Stimulated activated CD4-positive, alpha-beta T cell treated with anti-CD3 and anti-CD28 coated beads, TNF-alpha, amount 100 ng/mL, for 24 hours (primary cell): ENCODE measurements at places on chromosomes 2 and 18.

GRCh38 chr2:233098618-233099017, 38.5 kb downstream of the INPP5D start:
- DNase-seq, result no peak

DNA sequence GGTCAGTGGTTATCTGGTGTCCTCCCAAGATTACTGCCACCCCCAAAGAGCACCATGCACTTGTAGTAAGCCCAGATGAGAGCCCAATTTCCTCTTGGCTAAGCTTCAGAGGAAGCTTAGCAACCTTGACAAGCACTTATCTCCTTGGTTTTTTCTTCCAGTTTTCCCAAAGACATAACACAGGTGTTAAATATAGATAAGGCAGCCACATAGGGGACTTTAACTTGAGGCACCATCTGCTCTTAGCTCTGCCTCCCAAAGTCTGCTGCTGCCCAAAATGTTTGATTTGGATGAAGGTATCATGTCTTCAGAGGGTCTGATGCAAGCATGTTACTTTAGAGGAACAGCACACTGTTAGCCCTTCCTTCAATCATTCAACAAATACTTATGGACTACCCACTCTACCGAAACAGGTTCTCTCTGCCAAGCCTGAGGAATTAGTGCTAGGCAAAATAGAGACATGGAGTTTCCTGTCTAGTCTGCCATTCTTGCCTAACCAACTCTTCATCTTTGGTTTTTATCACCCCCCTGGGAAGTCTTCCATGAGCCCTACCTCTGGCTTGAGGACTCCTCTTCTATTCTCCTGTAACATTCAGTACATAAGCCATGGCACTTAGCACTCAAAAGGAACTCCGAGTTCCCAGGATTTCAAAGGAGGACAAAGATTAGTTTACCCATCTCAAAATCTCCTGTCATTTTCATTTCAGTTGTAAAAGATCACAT, 73.7 kb downstream of the SP3 start:
- no peak for DNase-seq

DNA sequence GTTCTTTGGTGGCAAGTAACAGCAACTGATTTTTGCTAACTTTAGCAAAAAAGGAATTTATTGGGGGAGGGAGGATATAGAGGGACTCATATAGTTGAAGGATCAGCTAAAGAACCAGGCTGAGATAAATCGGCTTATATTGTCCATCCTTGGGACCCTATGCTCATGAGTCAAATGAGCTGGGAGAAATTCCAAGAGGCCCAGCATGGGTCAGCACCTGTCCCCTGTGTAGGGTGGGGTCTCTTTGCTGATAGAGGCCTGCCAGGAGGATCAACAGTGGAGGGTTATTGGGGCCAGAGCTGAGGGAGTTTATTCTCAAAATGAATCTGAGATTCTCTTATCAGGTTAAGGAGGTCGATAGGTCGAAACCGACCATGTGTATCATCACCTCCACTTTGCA, 97.2 kb downstream of the VAPA start:
- DNase-seq, result no peak

DNA sequence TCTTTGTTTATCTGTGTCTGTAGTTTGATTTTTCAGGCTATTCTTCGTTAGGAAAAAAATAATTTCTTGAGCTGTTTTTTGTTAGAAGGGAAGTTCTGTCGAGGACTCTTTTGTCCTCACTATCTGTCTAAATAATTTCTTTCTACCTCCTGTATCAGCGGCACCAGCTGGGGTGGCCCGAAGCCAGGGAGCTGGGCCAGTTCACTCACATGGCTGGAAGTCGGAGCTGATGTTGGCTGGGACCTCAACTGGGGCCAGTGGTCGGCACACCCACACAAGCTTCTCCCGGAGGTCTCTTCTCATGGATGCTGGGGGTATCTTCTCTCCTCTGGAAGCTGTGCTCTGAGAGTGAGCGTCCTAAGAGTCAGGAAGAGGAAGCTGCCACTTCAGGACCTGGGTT, 8.0 kb upstream of the PDIA6 start:
- no peak for DNase-seq

DNA sequence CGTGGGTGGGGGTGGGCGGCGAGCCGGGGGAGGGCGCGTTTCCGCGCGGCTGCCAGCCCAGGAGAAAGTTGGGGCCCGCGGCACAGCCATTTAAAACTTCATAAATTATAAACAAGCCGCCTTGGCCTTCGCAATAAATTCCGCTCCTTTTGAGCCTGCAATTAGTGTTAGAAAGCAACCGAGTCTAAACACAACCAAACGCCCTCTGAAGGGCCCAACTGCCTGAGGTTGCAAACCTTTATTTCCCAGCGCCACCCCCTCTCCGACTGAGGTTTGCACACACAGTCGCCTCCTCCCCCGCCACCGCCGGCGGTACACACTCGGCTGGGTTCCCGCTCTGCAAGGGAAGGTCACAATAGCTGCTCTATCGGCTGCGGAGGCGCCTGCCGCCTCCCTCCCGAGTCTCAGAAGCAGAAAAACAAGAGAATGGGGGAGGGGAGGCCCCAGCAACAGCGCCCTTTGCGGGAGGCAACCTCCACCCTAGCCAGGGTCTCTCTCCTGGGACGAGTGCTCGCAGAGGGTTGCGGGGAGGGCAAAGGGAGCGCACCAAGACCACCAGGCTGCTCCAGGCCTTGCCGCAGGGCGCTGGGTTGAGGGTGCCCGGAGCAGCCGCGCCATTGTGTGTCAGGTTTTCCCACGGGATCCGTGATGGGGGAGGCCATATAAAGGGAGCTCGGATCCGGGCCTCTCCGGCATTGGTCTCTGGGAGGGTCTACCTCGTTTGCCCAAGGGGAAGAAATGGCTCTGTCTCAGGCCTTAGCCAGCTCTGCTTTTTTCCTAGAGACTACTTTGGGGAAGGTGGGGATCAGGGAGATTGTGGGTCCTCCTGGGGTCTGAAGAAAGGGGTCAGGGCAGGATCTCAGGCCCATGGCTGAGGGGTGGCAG, 13.4 kb upstream of the HOXD1 start:
- no peak for DNase-seq

DNA sequence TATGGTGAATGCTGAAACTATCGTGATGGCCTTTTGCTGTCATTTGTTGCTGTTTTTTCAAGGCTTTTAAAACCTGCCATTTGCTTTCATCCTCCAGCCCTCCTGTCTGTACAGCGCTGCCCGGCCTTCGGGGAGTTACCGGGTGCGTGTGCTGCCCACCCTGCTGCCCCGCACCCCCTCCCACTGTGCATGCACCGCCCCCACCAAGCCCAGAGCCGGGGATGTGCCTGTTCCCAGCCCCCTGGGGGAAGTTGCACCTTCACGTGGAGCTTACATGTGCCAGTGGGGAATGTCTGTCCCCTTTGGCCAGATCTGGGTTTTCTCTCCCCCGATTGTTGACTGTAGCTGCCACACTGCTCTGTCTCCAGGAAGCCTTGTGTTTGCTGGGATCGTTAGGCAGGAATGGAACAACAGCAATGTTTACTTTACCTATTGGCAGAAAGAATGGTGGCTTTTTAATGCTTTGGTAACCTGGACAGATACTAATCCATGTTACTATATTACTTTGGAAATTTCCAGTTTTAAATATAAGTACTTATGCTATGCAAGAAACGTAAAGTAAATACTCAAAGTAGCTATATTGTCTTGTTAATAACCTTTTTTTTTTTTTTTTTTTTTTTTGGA, 64.8 kb upstream of the RBM44 start:
- no peak for DNase-seq

DNA sequence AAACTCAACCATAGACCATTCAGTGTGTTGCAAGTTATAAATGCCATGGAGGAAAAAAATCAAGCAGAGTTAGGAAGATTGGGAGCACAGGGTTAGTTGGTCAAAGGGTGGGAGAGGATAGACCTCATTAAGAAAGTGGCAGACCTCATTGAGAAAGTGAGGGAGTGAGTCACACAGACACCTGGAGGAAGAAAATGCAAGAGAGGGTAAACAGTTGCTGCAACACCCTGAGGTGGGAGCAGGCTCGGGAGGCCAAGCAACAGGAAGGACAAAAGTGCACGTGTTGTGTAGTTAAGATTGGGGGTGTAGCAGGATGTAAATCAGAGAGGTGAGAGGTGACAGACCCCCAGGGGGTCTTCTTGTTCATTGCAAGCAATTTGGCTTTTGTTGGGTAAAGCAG, 6.4 kb downstream of the IL1RL1 start:
- DNase-seq, result no peak

DNA sequence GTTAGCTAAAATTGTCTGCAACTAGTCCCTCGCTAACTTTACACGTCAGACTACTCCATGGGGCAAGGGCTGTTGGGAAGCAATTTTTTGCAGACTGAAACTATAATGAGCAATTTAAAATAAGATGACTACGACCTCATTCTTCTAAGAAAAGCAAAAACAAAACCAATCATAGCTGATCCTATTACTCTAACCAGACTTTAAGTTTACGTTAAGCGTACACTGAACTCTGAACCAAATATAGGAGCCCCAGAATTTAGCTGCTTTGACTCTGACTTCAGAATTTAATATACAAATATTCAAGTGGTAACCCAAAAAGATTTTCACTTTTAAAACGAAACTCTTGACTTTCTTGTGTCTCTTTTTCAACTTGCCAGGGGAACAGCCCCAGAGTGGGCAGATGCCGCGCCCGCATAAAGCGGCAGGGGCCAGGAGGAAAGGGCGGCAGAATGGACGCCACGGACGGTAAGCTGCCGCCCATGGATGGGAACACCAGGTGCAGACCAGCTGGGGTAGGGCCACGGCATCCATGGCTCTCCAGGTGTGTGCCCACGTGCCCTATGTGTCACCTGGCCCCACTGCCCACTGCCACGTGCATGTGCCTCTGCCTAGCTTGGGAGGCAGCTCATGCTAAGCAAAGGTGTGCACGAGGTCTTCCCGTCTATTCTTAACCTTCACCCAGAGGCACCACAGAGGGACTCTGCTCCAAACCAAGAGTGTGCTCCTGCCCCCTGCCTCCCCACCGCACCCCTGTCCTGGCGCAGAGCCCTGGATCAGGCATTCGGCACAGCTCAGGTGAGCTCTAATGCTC, 217.6 kb downstream of the HDAC4 start:
- DNase-seq, result no peak

GRCh38 chr2:101516823-101517690, 42.1 kb upstream of the RFX8 start:
- DNase-seq, result no peak

- DNase-seq, result no peak
These were observed 35.6 kb downstream of the UBR3 start for GRCh38 chr2:169862816-169863215.

DNA sequence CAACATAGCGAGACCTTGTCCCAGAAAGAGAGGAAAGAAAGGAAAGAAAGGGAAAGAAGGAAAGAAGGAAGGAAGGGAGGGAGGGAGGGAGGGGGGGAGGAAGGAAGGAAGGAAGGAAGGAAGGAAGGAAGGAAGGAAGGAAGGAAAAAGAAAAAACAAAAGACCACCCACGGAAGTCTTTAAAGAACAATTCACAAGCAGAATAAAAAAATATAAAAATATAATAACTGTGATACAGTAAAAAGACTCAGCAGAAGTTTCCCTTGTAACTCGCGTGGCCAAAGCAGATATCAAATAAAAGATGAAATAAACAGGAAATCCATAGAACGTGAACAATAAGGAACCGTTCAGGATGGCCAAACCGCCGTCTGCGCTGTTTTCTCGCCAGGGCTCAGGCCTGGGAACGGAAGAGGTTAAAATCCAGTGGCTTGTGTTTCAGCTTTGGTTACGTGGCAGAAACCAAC, 1.2 kb upstream of the SLC1A4 start:
- no peak for DNase-seq

DNA sequence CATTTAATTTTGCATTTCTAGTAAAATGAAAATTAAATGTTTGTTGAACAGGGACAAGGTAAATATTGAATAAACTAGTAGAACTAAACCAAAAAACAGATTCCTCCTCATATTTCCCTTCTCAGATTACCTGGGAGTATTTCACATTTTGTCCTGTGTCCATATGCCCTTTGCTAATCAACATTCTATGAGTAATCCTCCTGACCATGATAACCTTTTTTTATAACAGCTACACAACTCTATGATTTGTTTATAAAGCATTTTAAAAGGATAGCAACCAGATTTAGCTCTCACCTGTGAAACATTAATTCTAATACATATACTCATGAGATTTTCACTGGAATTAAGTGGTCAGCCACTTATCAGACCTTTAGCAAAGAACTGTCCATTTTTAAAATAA, 7.1 kb upstream of the DSG2 start:
- no peak for DNase-seq

GRCh38 chr2:222627764-222628163, 28.1 kb downstream of the FARSB start:
- no peak for DNase-seq

DNA sequence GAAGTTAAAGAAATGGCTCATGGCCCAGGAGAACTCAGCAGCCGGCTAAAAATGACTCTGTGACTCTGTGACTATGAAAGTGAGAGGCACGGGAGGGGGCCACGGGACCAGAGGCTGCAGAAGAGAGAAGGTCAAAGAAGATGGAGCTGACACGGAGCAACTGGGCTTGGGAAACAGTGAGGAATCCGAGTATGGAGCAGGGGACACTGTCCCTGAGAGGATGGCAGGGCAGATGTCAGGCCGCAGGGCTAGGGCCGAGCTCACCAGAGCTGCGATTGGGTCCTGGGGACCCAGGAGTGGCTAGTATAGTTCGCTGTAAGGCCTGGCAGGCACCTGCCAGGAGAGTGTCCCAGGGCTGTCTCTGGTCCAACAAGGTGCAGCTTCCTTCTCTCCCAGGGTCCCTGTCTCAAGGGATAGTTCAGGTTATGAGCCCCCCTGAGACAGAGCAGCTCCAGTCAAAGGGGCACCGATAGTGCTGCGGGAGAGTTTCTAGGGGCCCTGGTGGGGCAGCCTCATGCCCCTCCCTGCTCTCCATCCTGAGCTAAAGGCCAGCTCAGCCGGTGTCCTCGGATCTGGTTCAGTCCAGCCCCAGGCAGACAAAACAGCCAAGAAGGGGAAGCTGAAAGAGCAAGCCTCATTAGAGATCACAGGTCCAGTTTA, 42.7 kb downstream of the CIB4 start:
- no peak for DNase-seq

GRCh38 chr2:177078416-177078815, 134.2 kb upstream of the HNRNPA3 start:
- no peak for DNase-seq

GRCh38 chr2:181910028-181910831, 18.7 kb downstream of the ITPRID2 start:
- DNase-seq, result no peak

- no peak for DNase-seq
These were observed 55.6 kb downstream of the QPCT start for GRCh38 chr2:37400041-37400440.

- no peak for DNase-seq
These were observed 60.3 kb downstream of the VRK2 start for GRCh38 chr2:58106896-58107295.
